Activated T-cell treated with anti-CD3 and anti-CD28 coated beads for 48 hours (primary cell): ENCODE measurements at places on chromosomes 11 and 22.

GRCh38 chr22:46589141-46589748 lies 30.9 kb upstream of the GRAMD4 start:
- DNase-seq = no peak

DNA sequence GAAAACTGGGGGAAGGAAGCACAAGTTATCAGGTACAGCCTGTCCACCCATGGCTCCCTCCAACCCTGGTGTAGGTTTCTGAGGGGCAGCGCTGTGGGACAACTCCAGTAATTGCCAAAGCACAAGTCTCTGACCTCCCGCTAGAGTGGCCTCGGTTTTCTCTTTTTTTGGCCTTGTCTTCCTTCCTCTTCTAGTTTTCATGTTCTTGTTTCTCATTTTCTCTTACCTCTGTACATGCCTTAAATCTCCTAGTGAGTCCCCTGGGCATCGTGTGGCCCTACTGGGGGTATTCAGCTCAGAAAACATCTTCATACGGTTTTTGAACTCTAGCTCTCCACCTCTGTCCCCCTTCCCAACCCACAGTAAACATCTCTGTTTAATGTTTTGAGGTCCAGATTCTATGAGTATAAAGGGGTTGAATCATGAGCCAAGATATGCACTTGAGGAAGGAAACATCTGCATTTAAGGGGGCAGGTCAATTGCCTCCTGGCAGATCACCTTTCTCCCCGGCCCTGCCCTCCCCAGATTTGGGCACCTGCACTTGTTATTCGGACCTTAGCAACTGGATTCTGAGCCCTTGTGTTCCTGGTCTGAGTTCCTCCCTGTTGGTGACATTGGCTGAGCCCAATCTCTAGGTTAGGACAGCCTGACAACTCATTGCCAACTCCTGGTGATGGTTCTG lies 8.4 kb upstream of the LMO2 start:
- DNase-seq = no peak

GRCh38 chr11:102268083-102268984 lies 49.0 kb upstream of the BIRC3 start:
- peak; percentile 74 for DNase-seq

- no peak for DNase-seq
Observed at GRCh38 chr11:102382384-102382783, 35.4 kb downstream of the BIRC2 start.

DNA sequence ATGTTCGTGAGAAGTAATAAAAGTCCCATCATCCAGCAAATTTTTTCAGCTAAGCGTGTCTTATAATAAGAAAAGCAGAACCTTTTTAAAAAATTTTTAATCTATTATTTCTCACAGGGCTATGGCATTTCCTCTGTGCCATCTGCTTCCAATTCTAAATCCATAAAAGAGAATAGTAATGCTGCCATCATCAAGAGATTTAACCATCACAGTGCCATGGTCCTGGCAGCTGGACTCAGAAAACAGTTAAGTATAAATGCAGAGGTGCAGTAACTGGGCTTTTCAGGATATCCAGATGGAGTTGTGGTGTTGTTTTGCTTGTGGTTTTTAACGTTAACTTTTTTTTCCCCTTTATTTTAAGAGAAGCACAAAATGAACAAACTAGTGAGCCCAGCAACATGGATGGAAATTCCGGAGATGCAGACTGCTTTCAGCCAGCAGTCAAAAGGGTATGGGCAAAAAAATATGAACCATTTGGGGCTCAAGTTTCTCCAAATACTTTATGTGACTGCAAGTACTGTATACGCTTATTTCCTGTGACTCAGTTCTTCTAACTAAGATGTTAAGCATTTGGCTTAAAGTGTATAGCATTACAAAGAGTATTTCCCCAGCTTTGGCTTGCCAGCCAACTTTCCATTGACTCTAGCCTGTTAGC lies 25.2 kb downstream of the GTF2H1 start:
- no peak for DNase-seq

- DNase-seq = no peak
Observed at GRCh38 chr22:25029181-25029580, 76.7 kb downstream of the KIAA1671 start.

- no peak for DNase-seq
Observed at GRCh38 chr11:77968337-77968736, 26.1 kb downstream of the INTS4 start.

- no peak for DNase-seq
Observed at GRCh38 chr11:69245491-69246345, 48.2 kb upstream of the MYEOV start.

DNA sequence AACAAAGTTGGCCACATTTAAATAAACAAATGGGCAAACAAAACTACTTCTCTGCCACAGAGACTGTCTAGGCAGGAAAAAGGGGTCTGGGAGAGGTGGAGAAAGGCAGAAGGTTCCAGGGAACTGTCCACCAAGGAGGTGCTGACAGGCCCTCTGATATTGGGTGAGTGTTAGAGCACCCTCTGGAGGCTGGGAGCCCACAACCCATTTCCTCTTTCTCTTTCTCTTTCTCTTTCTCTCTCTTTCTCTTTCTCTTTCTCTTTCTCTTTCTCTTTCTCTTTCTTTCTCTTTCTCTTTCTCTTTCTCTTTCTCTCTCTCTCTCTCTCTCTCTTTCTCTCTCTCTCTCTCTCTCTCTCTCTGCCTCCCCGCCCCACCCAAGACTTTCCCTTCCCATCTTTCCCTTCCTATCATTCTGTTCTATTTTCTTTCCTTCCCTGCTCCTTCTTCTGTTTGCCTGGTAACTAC lies 912.8 kb downstream of the DLG2 start:
- DNase-seq = no peak

GRCh38 chr11:112570333-112570732 lies 309.7 kb upstream of the PLET1 start:
- DNase-seq = no peak

DNA sequence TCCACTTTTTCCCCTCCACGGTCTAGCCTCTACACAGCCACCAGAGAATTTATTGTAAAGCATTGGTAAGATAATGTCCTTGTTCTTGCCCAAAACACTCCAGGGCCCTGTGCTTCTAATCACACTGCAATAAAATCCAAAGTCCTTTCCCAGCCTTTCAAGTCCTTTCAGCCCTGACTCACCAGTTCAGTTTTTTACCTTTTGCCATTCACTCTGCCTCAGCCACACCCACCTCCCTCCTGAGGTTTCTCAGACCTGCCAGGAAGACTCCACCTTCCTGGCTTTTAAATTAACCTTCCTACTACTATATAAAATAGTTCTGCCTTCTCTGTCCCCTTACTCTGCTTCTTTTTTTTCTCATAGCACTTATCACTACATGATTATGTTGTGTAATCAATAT lies 91.0 kb upstream of the ARHGAP32 start:
- DNase-seq = no peak

- no peak for DNase-seq
Observed at GRCh38 chr11:107731941-107732688, 20.3 kb upstream of the SLN start.

DNA sequence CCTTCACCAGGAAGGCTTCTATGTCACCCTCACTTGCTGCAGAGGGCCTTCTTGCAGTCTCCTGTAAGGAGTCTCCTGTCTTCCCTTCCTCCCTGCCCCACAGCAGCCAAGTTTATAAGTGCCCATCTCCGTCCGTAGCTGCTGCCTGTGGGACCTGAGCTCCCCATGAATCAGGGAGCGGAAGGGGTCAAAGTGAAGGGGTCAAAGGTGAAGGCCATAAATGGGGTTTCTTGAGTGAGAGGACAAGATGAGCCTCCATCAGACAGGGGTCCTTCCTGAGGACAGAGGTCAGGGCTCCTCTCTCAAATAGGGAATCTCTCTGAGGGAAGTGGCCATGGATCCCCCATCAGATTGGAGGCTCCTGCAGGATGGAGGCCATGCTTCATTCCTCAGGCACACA lies 44.4 kb downstream of the ARRB1 start:
- no peak for DNase-seq

GRCh38 chr11:47986219-47986618 lies 5.9 kb downstream of the PTPRJ start:
- no peak for DNase-seq

DNA sequence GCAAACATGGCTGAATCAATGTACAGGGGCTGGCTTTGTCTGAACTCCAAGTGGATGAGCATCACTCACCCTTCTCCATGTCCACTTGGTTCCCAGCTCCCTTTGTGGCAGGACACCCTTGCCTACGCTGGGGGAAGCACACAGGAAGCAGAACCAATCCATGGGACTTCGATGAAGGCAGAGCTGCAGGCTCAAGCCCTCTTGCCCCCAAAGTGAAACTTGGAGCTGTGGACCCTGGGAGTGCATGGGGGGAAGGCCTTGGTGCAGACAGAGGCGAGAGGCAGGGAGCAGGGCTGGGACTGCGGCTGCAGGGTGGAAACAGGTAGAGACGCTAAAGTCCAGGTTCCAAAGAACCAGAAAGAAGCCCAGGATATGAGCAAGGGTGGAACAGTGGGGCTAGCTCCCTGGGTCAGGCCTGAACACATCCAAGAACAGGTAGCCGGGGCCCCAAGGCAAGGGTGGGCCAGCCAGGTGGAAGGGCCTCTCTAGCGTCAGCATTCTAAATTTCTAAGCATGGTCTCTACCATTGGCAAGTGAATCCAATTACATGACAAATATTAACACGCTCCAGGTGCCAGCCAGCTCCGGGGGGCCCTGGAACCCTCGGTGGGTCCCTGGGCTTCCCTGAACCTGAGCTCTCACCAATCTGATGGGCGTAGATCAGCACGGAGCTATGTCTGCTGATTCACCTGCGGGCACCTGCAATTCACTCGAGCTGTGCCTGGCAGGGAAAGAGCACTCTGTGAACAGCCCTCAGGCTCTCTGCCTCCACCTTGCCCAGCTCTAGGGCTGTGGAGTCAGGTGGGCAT lies 532.8 kb downstream of the BRD1 start:
- no peak for DNase-seq

DNA sequence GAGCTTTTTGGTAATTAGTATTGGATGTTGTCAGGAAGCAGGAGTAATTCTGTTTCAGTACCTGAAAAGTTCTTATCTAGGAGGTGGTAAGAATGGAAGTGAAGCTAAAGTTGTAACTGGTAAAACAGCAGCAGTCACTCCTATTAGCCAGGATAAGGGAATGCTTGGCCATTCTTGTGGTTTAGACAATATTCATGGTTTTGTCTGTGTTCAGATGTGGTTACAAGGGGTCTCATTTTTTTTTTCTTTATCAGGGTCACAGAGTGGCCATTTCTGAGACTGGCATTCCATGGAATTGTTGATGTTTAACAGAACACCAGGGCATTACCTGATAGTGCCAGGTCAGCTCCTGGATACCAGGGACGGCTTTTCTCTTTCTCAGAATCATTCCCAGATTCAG lies 23.8 kb downstream of the TAF1D start:
- no peak for DNase-seq

DNA sequence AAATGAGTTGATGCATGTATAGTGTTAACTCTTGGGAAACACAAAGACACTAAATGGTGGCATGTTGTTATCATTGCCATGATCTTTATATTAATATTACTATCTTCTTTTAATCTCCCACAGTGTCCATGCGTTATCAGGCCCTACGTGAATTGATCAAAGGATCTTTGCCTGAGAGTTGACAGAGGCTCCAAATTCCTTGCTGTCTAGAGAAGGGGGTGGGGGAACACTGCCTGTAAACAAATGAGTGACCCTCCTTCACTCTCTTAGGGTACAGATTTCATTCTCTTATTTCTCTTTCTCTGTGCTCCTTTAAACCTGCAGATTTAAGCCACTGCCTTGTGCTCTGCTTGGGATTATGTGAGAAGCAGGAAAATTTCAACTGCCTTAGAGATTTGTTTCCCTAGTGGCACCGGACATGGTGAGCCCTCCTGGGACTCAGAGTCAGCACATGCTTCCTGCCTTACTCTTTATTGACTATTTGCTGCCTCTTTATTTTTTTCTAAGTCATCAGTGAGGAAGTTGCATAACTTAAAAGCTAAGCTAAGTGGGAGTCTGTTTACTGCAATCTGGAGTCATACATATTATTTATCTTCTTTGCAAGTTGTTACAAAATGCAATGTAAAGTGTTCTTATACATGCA lies 122.9 kb downstream of the MAML2 start:
- no peak for DNase-seq

DNA sequence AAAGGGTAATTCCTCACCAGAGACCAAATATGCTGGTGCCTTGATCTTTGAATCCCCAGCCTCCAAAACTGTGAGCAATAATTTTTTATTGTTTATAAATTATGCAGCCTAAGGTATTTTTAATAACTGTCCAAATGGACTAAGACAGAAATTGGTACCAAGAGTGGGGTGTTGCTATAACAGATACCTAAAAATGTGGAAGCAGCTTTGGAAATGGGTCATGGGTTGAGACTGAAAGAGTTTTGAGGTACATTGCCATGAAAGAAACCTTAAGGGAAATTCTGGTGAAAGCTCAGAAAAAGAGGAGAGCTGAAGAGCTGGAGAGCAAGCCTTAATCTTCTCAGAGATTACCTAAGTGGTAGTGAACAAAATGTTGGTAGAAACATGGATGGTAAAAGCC lies 378.2 kb downstream of the NXPE2 start:
- DNase-seq = no peak

DNA sequence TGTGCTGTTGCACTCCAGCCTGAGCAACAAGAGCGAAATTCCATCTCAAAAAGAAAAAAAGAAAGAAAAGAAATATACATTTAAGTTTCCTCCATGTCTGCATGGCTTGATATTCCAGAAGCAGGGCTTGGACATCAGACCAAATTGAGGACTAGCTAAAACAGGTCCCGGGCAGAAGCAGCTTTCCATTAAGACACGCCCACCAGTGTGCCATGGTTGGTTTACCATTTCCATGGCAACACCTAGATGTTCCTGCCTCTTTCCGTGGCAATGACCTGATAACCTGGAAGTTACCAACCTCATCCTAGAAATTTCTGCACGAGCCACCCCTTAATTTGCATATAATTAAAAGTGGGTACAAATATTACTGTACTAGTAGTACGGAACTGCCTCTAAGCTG lies 111.3 kb downstream of the NAT10 start:
- DNase-seq = no peak

- DNase-seq = peak; percentile 84
Observed at GRCh38 chr11:73661035-73661628, 14.8 kb downstream of the PLEKHB1 start.

DNA sequence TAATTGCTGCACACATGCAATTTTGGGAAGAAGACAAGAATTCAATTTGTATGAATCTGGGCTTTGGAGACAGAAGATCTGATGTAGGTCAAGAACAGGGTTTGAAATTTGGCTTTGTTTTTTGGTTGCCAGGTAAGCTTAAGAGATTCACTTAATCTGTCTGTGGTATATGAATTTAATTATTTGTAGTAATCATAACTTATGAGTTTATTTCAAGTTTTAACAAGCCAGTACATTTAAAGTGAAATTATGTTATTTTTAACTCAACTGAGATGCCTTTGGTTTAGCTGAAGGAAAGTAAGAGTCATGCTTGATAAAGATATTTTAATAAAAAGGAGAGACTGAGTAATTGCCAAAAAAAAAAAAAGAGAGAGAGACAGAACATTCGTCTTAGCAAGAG lies 384.1 kb downstream of the LUZP2 start:
- no peak for DNase-seq

GRCh38 chr11:64092111-64092760 lies 56.5 kb downstream of the FLRT1 start:
- no peak for DNase-seq

DNA sequence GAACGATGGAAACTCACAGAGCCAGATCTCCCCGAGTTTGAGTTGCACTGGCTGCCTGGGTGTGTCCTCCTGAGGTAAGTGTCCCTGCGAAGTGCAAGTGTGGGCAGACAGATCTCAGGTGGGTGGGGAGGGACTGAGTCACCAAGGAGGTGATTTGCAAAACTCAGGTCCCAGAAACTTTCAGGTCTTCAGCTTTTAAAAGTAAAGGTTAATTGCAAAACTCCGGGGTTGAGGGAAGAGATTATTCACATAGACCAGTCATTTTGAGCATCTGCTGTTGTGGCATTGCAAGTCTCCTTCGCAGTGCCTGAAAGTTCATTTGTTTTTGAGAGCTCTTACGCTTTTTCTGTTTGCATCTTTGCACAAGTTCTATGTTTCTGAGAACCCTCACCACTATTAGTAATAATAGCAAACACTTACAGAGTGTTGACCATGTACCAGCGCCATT lies 7.1 kb downstream of the CD44 start:
- DNase-seq = peak; percentile 71
